HT1080 (cell line): ENCODE measurements at places on chromosomes 2 and 18. TPM values are rescaled to one million over a fixed set of nuclear protein-coding genes. Genes with fewer than 3 reads are reported as not detected.

The SULT1C4 gene
- not detected in 2 replicates for total RNA-seq

The ST8SIA3 gene
- not detected in 2 replicates for total RNA-seq

The GPR155 gene
- total RNA-seq, result 0.90 and 3.5 TPM in 2 replicates

The PLCD4 gene
- 1.7 and 2.4 TPM in 2 replicates for total RNA-seq

The MFSD6 gene
- 3.0 and 3.1 TPM in 2 replicates for total RNA-seq

The CFC1 gene
- not detected in 2 replicates for total RNA-seq

The LYPD6 gene
- total RNA-seq, result 2.3 and 3.1 TPM in 2 replicates

The SERPINB7 gene
- total RNA-seq, result 50.9 and 71.5 TPM in 2 replicates

The MOGAT1 gene
- not detected in 2 replicates for total RNA-seq

The GRHL1 gene
- 0.11 and 0.17 TPM in 2 replicates for total RNA-seq

The APCDD1 gene
- total RNA-seq, result not detected in 2 replicates

The HOXD1 gene
- not detected in 2 replicates for total RNA-seq
